Erythroblast (primary cell): ENCODE measurements at places on chromosomes 2 and 18.

DNA sequence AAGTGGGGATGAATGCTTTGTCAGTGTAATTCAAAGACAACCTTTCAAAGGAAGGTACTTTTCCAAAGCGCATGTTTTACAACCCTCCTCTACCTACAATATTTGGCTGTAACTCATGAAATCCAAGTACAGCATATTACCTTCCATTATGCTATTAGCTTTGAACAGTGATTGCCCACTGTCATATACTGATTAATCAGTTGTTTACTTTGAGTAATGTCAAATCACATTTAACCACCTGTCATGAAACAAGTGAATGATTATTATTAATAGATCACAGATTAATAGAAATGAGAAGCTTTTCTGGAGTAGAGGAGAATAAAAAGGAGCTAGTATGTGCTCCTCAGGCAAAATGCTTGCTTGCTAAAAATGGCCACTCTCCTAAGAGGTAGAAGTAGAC, 150.5 kb upstream of the SMAD7 start:
- no peak for DNase-seq

DNA sequence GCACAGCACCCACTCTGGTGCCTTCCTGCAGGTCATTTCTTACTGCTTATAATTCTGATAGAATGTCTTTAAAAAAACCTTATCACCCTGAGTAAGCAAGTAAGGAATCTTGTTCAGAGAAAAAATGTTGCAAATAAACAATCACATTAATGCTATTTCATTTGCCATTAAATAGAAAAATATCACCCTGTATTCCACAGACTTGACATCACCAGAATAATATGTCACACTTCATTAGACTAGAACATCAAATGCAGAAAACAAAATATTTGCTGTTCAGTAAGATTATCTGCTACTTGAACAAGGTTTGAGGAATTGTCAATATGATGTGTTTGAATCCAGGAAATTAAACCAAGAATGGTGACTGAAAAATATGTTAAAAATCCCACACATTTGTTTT, 236.6 kb upstream of the MMADHC start:
- no peak for DNase-seq

GRCh38 chr18:50717563-50717962, 102.3 kb downstream of the MRO start:
- DNase-seq = no peak

- no peak for DNase-seq
Observed at GRCh38 chr2:84931384-84931821, 25.9 kb downstream of the TMSB10 start.
